SW480 (cell line): ENCODE measurements at places on chromosomes 2 and 18.

- no peak for DNase-seq
Observed at GRCh38 chr2:219641390-219642068, 14.1 kb downstream of the SLC4A3 start.

GRCh38 chr2:191376981-191377629 is 131.9 kb downstream of the MYO1B start:
- peak; percentile 86 for DNase-seq

DNA sequence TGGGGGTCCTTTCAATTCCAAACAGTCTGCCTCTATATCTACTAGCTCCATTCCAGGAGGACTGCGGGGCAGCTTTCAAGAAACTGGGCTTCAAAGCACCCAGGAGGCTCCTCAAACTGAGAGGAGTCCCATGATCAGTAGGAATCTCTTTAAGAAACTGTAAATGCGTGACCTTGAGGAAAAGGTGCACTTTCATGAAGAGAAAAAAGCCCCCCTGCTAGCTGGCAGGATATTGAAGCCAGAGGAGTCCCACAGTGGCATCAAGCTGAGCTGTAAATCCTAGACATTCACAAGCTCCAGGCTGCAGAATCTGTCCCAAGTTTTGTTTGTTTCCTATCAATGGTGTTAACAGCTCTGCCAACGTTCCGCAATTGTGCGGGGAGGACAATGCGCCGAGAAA is 790.1 kb downstream of the SLC4A3 start:
- DNase-seq, result no peak

DNA sequence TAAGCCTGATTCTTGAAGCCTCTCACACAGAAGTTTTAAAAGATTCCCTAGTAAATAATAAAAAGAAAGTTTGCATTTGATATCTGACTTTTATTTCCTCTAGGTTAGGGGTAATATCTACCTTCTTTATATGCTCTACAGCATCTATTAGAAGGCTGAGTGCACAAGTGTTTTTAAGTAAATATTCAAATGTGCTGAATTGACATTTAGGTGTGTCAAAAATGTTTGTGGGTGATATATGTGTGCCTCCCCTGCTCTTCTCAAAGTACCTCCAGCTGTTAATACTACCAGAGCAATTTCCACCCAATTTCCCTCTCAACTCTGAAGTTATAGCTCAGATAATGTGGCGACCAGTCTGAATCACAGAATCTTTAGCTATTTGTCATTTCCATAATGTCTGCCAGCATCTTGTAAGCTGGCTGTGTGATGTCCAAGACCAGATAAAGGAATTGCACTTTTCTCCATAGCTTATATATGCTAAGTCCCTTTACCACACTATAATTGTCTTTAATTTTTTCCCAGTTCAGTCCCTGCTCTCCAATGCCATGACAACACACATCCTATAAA is 24.4 kb upstream of the ERMN start:
- no peak for DNase-seq

GRCh38 chr2:85134255-85134895 is 1.2 kb downstream of the TCF7L1 start:
- no peak for DNase-seq

GRCh38 chr2:160295519-160296207 is 95.6 kb upstream of the ITGB6 start:
- DNase-seq, result no peak

- no peak for DNase-seq
Observed at GRCh38 chr18:70019991-70020390, 72.3 kb upstream of the CD226 start.

DNA sequence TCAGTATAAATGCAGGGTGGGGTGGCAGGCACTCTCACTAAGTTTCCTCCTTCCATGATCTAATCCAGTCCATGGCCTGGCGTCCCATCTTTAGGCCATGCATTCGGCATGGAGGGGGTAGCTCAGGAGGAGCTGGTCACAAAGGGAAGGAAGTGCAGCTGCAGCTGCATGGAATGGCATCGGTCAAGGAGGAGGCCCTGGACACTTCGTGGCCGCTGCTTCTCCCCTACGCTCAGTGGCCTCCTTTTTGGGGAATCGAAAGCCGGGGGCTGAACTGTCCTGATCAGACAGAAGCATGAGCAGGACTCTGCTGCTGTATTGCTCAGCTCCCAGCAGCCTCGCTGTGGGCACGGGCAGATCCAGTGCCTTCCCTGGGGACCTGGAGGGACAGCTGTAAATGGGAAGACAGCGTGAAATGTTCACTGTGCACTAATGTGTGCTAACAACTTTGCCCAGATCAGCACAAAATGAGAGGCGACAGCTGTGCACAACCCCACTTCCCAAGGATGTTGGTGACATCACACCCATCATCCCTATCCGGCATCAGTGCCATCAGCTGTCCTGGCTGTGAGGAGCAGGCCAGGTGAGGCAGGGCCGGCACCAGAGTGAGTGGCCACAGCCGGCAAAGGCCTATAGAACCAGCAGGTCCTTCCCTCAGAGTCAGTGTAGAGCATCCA is 520.1 kb upstream of the RAB6C start:
- no peak for DNase-seq

- DNase-seq, result no peak
Observed at GRCh38 chr2:72051971-72052505, 95.6 kb downstream of the CYP26B1 start.

- no peak for DNase-seq
Observed at GRCh38 chr2:177353187-177353478, 39.4 kb upstream of the AGPS start.

DNA sequence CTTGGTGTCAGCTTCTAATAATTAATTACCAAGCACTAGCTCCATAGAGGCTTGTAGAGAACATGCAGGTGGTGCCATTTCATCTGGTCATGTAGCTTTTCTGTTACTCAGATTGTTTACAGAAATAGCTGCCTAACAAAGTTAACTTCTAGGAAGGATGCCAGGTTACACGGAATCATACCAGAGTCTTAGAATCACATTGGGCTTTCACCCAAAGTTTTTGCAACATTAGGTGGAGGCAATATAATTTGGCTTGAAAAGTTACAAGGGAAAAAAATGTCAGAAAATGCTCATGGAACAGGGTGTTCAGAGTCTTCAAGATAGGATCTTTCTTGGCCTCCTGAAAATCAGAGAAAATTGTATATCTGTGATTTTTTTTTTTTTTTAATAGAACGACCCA is 135.6 kb downstream of the ARHGAP15 start:
- no peak for DNase-seq

- DNase-seq, result no peak
Observed at GRCh38 chr2:174572556-174572955, 25.0 kb downstream of the WIPF1 start.

GRCh38 chr2:152352616-152353015 is 17.6 kb downstream of the FMNL2 start:
- no peak for DNase-seq

GRCh38 chr2:102594445-102595016 is 24.8 kb upstream of the SLC9A2 start:
- no peak for DNase-seq

DNA sequence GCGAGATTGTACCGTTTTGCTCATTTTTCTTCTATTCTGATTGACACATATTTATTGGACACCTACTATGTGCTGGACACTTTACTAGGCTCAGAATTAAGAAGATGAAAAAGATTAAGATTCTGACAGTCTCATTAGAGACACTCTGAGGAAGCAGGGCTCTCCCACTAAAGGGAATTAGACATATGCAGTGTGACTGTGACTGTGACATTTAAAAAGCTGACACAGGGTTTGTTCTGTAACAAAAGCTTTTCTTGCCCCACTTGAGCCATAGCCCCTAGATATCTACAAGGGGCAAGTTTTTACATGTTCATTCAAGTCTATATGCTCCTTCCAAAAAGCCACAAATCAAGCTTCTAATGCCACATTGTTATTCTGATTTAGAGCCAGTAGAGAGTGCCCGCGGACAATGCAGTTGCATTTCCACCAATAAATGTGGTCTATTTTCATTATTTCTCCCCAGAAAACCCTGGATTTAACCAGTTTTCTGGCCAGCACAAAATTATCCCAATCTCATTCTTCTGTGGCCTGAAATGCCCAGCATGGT is 9.8 kb downstream of the ARHGAP25 start:
- DNase-seq, result no peak

GRCh38 chr18:58674863-58675472 is 3.7 kb downstream of the MALT1 start:
- DNase-seq, result no peak

GRCh38 chr2:233089851-233090250 is 29.7 kb downstream of the INPP5D start:
- no peak for DNase-seq
